ENCODE measurements at places on chromosomes 13 and 19.

DNA sequence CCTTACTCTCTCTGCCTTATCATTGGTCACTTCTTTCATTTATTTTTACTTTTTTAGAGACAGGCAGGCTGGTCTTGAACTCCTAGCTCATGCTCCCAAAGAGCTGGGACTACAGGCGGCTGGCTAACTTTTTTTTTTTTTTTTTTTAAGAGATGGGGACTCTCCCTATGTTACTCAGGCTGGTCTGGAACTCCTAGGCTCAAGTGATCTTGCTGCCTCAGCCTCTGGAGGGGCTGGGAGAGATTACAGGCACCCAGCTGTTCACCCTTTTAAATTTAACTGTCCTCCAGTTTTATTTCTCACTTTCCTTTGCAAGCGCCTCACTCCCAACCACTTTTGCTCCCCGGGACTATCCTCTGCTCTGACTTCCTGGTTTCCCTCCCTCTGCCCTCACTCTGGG, 5.6 kb upstream of the CLDN10 start:
- no peak for DNase-seq

- DNase-seq: no peak
Observed at GRCh38 chr19:7257148-7258040, 36.8 kb downstream of the INSR start.

DNA sequence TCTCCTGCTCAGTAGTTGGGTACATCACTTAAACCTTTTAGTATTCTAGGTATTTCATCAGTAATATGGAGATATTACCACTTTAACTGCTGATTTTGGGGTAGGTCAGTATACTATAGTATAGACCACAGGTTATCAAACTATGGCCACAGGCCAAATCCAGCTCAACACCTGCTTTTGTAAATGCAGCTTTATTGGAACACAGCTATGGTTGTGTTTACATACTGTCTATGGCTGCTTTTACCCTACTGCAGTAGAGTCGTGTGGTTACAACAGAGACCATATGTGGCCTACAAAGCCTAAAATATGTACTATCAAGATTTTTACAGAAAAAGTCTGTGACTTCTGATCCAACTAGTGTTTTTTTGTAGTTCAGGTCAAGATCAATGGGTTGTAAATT, 10.3 kb downstream of the COG6 start:
- DNase-seq: no peak

DNA sequence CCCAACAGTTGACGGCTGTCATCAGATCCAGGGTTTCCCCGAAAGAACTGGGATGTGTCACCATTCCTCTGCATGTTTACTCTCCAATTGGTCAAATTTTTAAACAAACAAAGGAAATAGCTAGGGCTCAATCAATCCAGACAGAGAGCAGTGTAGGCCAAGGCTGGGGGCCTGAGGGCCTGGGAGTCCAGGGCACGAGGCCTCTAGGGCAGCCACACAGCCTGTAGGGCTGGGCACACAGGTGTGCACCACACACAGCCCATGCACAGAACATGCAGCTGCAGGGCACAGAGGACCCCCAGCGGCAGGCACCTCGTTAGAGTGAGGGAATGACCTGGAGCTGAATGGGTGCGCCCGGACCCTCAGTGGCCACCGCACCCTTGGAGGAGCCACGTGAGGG, 9.5 kb downstream of the MIER2 start:
- DNase-seq: no peak

DNA sequence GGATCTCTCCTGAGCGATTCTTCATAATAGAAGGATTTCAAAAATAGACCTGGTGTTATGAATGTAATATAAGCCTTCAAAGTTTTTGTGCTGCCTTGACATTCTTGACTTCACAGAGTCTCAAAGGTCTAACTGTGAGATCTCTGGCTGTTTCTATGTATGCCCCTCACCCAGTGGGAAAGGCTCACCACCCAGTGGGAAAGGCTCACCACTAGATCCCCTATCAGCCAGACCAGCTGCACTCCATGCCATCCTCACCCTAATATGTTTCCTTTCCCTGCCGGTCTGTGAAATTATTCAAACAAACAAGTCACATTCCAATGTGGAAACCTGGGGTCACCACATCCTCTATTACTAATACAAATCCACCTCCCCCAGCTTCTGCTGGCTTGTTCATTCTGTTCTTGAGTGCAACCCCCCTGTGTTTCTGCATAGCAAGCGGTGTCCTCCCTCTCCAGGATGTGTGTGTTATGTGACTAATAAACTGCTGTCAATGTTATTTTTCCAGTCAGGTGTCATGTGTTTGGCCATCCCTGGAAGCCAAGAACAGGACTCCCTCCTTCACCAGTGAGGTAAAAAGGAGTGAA, 13.8 kb upstream of the SLITRK1 start:
- no peak for DNase-seq

DNA sequence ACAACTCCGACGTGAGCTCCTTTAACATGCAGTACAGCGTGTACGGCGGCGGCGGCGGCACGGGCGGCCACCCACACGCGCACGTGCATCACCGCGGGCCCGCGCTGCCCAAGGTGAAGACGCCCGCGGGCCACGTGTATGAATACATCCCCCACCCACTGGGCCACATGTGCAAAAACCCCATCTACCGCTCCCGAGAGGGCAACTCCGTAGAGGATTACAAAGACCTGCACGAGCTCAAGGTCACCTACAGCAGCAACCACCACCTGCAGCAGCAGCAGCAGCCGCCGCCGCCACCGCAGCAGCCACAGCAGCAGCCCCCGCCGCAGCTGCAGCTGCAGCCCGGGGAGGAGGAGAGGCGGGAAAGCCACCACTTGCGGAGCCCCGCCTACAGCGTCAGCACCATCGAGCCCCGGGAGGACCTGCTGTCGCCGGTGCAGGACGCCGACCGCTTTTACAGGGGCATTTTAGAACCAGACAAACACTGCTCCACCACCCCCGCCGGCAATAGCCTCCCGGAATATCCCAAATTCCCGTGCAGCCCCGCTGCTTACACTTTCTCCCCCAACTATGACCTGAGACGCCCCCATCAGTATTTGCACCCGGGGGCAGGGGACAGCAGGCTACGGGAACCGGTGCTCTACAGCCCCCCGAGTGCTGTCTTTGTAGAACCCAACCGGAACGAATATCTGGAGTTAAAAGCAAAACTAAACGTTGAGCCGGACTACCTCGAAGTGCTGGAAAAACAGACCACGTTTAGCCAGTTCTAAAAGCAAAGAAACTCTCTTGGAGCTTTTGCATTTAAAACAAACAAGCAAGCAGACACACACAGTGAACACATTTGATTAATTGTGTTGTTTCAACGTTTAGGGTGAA, 6.6 kb downstream of the SLITRK5 start:
- peak; percentile 41 for DNase-seq

GRCh38 chr19:16525751-16526481, 16.3 kb downstream of the CHERP start:
- no peak for DNase-seq

GRCh38 chr19:46349311-46349993, 2.6 kb downstream of the PPP5C start:
- DNase-seq: peak; percentile 46
